ENCODE measurements at places on chromosomes 2 and 18.

- DNase-seq: no peak
Measured at GRCh38 chr2:102357937-102358336, 2.3 kb downstream of the IL18R1 start.

GRCh38 chr18:65175681-65176080 is 575.1 kb upstream of the CDH7 start:
- no peak for DNase-seq

GRCh38 chr18:59232309-59233016 is 12.5 kb downstream of the GRP start:
- no peak for DNase-seq

GRCh38 chr2:186780701-186781316 is 68.2 kb downstream of the ZSWIM2 start:
- no peak for DNase-seq

DNA sequence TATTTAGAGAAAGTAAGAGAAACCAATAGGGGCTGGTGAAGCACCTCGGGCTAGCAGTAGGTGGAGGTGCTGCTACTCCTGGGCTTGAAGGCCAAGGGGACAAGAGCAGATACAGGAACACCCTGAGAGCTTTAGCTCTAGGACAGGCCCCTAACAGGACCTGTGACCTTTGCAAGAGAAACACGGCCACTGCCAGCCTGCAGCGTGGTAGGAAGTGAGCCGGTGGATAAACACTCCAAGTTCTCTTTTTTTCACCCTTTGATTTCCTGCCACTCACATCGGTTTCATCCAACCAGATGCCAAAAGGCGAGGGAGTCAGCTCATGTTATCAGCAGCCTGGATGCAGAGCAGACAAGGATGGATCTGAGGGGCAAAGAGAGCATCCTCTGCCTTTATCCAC is 66.8 kb upstream of the SPRED2 start:
- DNase-seq: no peak

- DNase-seq: no peak
Measured at GRCh38 chr2:48865704-48866103, 110.2 kb upstream of the LHCGR start.

DNA sequence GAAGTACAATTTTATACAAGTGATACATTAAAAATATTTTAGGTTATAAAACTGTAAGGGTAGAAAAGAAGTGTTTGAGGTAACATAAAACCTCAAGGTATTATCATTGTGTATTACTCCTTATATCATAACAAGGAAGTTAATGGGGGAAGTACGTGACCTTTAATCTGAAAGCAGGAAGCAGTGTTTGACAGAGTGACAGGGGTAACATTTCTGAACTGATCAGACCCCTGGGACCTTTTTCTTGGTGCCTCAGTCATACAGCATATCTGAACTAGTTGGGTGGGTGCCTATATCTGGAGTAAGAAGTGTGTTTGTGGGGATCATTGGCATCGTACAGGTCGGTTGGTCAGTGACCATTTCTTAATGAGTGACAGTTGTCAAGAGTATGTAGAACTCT is 43.0 kb downstream of the MALT1 start:
- no peak for DNase-seq

DNA sequence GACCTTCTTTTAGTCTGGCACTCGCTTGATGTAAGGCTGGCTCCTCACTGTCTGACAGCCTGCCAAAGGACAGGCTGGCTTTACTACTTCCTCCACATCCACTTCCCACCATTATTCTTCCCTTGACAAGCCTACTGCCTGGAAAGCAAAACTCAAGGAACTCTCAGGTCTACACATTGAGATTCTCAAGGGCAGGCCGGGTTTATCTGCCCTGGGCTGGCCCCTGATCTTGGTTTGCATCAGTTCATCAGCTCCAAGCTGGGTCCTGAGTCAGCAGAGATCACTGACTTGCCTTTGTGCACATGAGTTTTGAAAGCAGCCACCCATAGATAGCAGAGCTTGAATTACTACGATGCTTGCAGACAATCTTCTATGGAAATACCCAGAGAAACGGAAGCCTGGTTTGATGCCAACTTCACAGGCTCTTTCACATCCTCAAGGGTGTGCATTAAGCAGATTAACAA is 53.9 kb downstream of the KCTD18 start:
- no peak for DNase-seq

DNA sequence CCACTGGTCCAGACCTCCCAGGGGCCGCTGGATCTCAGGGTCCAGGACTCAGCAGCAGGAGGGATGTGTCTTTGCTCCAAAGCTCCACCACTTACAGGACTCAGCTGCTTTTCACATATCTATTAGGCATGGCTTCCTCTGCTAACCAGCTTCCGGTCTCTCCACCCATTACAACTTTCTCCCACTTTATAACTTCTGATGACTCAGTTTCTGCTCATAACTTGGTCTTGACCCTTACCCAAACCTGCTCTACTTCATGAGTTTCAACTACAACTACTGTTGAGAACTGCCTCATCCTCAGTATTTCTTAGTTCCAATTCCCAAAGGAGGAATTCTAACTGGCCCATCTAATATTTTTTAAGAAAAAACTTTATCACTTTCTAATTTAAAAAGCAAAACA is 17.2 kb downstream of the SULT1C2 start:
- DNase-seq: no peak

GRCh38 chr2:103527278-103527677 is 765.4 kb downstream of the TMEM182 start:
- DNase-seq: no peak

DNA sequence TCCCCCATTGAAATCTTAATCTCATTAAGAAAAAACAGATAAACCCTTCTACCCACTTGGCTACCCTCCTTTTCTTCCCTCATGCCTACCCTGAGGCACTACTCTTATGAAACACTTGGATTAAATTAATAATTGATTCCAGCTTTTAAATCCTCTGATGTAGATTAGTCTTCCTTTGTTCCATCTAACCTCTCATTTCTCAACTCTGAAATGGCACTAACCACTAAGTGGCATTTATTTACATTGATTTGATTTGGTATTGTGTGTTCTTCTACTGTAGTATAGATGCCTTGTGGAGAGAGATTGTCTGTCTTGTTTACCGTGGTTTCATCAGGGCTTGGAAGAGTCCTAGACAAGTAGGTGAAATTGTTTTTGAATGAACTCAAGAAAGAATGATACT is 26.7 kb downstream of the ITGA4 start:
- no peak for DNase-seq

- DNase-seq: no peak
Measured at GRCh38 chr2:107737756-107738155, 88.9 kb upstream of the RGPD4 start.

- no peak for DNase-seq
Measured at GRCh38 chr18:74013955-74014354, 133.7 kb downstream of the FBXO15 start.

- DNase-seq: no peak
Measured at GRCh38 chr2:29597035-29597434, 324.4 kb downstream of the ALK start.

DNA sequence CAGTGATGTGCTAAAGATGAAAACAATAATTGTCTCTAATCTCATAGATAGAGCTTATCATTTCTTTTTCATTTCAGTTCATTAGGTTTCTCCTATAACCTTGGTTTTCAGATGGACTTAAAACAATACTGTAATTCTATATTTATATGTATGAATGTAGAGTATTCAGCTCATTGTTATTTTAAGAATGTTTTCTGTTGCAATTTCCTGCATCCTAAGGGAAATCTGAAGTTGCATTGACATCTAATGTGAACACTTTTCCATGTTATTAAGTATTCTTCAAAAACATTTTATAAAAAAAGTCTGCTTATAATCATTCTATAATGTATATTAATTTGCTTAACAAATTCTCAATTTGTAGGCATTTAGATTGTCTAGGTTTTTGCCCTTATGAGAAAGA is 288.9 kb downstream of the XIRP2 start:
- no peak for DNase-seq

DNA sequence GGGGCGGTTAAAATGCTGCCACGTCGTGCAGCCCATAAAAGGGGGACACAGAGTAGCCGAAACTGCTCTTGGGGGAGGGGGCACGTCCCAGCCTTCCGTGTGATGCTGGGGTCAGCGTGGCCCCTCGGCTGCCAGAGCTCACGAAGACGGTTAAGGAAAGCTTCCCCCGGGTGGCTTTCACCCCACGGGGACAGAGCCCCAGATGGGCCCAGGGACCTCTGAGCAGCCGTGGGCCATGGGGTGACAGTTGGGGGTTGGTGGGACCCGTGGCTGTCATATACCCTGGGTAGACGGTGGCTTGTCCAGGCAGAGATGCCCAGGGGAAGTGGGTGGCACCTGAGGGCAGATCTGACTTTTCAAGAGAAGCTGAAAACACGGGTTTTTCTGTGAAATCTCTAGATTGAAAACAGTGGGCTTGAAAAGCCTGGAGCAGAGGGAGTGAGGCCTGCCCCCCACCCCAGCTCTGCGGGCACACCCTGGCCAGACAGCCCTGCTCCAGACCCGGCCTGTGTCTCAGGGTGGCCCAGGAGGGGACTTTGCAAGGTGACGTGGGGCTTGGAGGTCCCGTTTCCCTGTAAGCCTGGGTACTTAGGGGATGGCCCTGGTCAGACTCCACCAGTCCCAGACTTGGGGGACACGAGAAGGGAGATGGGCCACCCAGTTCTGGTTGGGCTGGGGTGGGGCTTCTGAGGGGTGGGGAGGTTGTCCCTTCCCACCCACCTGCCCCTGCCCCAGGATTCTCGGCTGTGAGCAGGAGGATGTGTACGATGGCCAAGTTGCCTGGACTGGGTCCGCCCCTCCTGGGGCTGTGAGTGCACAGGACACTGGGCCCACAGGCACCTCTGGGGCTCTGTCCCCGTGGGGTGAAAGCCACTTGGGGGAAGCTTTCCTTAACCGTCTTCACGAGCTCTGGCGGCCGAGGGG is 652 bp downstream of the NEU4 start:
- DNase-seq: no peak

GRCh38 chr2:10325278-10326145 is 22.8 kb downstream of the HPCAL1 start:
- no peak for DNase-seq

- DNase-seq: no peak
Measured at GRCh38 chr18:22348521-22349316, 69.0 kb downstream of the CTAGE1 start.

DNA sequence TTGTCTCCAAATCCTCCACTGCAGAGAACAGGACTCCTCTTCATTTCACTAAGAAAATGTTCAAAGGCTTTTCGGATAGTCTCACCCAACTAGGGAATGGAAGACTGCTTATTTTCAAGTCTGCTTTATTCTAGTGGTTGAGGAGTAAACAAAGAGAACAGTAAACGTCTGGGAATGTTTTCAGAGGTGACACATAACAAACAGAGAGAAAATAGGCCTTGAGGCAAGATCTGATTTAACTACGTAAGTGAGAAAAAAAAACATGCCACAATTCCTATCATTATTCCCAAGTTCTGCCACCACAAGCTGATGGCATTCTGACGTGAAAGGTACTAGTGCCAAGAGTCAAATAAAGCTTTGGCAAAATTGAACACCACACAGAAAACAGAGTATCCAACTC is 16.7 kb upstream of the WIPF1 start:
- no peak for DNase-seq

GRCh38 chr2:15691586-15692310 is 100.1 kb downstream of the DDX1 start:
- DNase-seq: no peak

GRCh38 chr2:201913201-201913600 is 106.9 kb downstream of the CDK15 start:
- no peak for DNase-seq

- no peak for DNase-seq
Measured at GRCh38 chr18:76943542-76944339, 121.4 kb downstream of the ZNF236 start.

GRCh38 chr2:56648802-56649201 is 465.0 kb downstream of the CCDC85A start:
- DNase-seq: no peak

DNA sequence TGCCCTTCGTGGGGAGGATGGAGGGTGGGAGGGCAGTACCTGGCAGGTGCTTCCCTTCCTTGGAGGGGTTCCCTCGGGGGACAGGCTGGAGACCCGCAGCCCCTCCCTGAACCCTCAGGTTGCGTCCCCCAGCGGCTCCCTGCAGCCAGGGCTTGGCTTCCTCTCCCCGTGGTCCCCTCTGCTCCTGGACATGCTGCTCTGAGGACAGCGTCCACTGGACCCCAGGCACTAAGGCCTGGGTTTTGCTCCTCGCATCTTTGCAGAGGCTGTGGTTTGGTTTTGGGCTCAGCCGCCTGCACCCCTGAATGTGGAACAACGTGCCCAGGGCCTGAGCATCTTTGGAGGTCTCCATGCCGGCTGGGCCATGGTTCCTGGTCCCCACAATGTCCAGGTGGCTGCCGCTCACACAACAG is 133.5 kb downstream of the PTGR3 start:
- no peak for DNase-seq

- no peak for DNase-seq
Measured at GRCh38 chr2:172088245-172089004, 3.1 kb downstream of the DLX1 start.

DNA sequence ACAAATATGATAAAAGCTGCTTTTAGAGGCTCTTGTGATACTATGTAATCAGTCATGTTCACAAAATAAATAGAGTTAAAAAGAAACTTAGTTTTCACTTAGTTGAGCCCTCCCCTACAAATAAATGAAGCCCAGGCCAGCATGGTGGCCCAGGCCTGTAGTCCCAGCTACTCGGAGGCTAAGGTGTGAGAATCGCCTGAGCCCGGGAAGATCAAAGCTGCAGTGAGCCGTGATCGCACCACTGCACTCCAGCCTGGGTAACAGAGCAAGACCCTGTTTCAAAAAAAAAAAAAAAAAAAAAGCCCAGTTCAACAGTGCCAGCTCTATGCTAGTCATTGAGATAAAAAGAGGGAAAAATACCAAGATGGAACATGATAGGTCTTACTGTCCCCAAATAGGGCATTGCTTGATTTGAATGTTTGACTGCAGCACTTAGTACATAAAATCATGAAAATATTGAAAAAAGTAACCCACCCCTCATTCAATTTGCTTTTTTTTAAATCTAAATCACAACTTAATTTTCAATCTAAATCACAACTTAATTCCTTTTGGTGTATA is 1.5 kb downstream of the ASNSD1 start:
- no peak for DNase-seq

DNA sequence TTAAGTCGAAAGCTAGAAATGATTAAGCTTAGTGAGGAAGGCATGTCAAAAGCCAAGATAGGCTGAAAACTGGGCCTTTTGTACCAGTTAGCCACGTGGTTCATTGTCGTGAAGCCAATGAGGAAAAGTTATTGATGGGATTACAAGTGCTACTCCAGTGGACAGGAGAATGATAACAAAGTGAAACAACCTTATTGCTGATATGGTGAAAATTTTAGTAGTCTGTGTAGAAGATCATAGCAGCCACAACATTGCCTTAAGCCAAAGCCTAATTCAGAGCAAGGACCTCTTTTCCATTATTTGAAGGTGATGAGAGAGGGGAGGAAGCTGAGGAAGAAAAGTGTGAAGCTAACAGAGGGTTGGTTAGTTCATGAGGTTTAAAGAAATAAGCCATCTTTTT is 24.1 kb upstream of the RAMP1 start:
- DNase-seq: no peak

GRCh38 chr2:69615969-69616368 is 27.6 kb downstream of the AAK1 start:
- no peak for DNase-seq

DNA sequence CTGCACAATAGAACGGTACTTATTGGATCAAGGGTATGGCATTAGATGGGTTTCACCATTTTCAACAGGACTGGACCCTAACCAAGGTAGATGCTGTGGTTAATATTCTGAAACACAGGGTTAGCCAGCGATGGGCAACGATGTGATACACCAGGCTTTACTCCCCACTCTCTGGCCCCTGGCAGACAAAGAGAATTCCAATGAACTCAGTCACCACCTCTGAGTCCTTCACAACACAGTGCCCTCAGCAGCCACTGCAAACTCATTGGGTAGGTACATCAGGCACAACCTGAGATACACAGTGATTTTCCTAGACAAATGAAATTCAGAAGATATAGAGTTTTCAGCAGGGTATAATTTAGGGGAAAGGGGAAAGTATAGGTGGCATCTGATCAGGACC is 634.5 kb downstream of the ZEB2 start:
- no peak for DNase-seq

All from activated B cell treated with CpG ODN at 0.5 μM for 24 hours (primary cell).